ENCODE measurements at places on chromosomes 1 and 21. TPM values are rescaled to one million over a fixed set of nuclear protein-coding genes. Genes with fewer than 3 reads are reported as not detected.

- no peak for DNase-seq
Measured at GRCh38 chr1:204407295-204407971, 4.2 kb downstream of the PPP1R15B start.

DNA sequence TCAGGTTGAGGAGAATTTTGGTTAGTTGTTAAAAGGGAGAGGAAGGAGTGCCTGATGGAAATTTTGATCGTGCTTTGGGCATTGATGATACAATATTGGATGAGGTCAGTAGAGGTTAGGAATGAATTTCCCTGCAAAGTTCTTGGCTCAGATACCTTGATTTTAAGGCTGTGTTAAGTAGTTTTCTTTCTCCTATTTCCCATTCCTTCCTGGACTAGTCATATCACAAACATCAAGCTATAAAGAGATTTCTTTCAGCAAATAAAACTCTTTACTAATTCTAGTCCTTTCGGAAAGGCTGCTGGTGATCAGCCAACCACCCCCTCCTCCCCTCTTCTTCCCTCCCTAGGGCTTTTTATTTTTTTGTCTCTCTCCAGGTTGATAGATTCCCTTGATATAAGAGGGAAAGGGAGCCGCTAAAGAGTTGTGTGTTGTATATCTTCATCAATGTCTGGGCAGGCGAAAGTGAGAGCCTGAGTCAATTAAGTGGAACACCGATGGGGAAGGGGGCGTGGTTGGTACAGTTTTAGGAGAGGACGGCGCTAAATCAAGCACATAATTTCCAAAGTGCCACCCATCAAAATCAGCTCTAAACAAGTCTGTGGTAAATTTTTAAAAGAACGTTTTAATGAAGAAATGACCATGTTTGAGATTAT is 100.1 kb upstream of the PLXNA2 start:
- no peak for DNase-seq

DNA sequence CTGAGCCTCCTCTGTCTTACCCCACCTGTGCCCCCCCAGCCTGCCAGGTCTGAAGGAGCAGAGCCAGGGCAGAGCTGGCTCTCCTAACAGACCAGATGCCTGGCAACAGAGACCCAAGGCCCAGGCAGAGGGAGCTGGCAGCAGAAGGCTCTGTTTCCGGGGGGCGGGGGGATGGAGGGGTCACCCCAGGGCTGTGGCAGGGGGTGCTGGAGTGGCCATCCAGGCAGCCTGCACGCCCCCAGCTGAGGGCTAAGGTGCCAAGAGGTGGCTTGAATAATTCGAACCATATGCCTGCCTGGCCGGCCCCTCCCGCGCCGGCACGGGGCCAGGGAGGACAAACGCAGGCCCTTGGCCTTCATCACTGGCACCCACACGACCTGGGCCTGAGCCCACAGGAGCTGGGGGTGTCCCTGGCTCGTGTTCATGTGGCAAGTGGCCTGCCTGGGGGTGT is 16.0 kb upstream of the PLEKHG5 start:
- DNase-seq = no peak

DNA sequence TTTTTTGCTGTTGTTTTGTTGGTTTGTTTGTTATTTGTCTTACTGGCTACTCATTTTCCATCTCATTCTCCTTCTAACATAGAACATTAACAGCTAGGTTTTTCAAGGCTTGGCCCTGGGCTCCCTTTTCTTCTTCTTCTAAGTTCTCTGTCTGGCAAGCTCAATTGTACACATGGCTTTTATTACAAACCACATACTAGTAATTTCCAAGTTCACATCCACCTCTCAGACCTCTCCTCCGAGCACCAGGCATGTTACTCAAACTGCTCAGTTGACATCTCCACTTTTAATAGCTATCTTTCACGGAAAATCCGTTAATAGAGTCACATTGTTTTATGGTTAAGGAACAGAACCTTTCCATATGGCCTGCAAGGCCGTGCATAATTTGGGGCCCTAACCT is 736.9 kb upstream of the ADAMTS5 start:
- DNase-seq = no peak

GRCh38 chr1:82731216-82731615 is 930.5 kb downstream of the ADGRL2 start:
- DNase-seq = no peak

DNA sequence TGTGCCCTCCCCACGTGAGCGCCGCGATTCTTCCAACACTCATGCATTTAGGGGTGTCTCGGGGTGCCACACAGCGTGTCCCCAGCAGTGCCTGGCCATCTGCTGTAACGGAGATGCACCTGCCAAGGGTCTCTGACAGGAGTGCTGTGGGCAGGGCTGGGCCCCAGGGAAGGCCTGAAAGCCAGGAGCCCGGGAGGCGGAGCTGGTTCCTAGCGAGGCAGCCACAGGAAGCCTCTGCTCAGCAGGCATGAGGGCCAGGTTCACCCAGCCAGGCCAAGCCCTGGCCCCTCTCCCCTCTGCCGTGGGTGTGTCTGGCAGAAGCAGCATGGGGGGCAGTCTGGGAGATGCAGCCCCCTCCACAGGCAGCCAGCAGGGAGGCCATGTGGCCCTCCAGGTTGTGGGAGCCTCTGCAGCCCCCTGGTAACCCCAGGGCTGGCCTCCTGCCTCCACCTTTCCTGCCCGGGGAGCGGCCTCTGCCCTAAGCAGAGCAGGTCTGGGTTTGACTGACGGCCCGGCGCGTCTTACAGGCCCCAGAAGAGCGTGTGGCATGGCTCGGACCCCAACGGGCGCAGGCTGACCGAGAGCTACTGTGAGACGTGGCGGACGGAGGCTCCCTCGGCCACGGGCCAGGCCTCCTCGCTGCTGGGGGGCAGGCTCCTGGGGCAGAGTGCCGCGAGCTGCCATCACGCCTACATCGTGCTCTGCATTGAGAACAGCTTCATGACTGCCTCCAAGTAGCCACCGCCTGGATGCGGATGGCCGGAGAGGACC is 30.4 kb downstream of the SLC19A1 start:
- no peak for DNase-seq

- DNase-seq = no peak
Measured at GRCh38 chr1:9027307-9027706, 1.1 kb upstream of the SLC2A7 start.

The PGLYRP4 gene
- polyA plus RNA-seq = not detected

The TSPAN1 gene
- not detected for polyA plus RNA-seq

The NBPF3 gene
- polyA plus RNA-seq = 4.2 TPM
